NCI-H526 (cell line): ENCODE measurements at places on chromosomes 7 and 10.

DNA sequence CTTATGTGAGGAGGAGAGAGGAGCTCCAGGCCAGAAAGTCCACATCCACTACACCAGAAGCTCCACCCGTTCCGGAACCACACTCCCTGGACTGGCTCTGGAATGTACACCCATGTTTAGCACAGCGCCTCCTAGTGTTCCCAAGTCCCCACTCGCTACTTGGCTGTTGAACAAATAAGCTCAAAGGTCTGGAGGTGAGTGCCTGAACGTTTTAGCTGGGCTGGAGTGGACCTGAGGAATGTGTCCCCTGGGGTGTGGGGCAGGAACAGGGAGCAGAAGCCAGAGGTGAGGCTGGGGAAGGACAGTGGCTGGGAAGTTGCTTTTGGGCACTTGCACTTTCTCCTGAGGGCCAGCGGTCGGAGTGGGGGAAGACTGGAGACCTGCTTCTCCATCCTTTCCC lies 164.1 kb upstream of the CDCA7L start:
- DNase-seq, result peak; percentile 9

DNA sequence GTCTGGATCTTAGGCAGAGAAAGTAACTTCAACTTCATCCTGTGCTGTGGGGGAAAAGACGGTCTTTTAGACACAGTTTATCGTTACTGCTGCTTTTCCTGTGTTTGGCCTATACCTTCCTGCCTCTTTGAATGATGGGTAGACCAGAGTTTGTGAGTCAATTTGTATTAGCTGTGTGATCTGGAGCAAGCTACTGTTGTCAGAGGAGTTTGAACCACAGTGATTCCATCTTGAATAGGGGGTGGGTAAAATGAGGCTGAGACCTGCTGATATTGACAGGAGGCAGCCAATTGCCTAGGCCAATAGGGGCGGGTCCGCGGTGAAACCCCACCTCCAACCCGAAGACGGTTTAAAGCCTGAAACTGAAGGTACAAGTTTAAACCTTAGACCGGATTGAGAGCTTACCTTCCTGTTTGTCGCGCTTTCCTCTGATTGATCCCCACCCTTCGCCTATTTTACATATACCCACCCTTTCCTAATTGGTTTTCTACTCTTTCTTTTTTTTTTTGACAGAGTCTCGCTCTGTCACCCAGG lies 35.8 kb upstream of the EIF4H start:
- DNase-seq, result no peak

DNA sequence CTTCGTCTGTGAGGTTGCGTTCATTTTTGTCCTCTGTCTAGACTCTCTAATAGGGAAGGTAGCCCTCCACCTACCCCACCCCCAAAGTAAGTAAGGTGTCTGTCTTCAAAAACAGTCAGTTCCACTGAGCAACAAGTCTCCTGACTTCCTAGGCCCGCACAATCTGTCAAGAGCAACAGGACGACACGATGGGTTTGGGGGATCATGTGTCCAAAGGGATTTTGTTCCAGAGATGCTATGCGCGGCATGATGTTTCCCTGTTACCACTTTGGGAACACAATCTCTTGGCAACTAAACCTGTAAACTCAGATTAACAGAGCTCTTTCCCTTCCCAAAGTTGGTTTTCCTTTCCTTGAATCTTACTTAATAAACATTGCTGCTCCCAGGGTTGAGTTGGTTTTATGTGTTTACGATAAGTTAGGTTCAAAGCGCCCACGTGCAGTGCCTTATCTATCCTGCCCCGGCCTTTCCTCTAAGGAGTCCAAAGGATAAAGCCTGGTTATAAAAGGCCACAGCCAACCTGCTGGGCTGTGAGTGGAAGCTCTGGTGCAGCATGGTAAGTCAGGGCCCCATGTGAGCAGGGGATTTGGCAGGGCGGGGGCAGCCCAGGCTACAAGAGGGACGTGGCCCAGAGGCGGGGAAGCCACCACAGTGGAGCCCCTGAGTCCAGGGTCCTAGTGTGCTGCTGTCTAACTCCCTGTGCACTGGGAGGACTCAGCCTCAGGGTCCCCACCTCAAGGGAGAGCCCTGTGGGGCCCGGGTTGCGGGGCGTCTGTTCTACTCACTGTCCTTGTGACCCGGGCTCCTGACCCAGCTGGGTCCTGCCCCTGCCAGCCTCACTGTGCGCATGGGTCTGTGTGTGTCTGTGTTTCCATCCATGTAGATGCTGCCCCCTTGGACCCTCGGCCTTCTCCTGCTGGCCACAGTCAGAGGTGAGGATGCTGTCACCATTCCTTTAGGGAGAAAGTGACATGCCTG lies at the start of gene PNLIPRP2:
PNLIPRP2 (plus strand) TSS at position 531 of the 978 bp plus-strand sequence.
- DNase-seq, result no peak

DNA sequence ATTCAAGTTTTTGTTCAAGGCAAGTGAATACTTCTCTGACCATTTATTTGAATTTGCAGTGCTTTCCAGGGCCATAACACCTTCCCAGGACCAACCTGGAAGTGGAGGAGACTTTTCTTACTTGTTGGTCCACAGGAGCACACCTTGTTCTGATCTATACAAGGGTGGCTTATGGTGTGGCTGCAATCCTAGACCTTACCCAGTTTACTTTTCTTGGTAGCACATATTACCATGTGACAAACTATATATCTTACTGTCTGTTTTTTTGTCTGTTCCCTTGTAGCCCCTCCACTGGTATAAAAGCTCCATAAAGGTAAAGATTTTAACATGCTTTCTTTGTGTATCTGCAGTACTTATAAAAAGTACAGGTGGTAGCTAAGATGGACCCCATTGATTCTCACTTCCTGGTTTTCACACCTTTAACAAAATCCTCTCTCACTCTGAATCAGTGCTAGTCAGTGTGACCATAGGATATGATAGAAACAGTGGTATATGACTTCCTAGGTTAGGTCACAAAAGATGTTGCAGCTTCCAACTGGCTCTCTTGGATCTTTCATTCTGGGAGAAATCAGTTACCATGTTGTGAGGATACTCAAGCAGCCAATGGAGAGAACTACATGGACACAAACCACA lies 5.6 kb upstream of the ASB4 start:
- DNase-seq, result no peak

DNA sequence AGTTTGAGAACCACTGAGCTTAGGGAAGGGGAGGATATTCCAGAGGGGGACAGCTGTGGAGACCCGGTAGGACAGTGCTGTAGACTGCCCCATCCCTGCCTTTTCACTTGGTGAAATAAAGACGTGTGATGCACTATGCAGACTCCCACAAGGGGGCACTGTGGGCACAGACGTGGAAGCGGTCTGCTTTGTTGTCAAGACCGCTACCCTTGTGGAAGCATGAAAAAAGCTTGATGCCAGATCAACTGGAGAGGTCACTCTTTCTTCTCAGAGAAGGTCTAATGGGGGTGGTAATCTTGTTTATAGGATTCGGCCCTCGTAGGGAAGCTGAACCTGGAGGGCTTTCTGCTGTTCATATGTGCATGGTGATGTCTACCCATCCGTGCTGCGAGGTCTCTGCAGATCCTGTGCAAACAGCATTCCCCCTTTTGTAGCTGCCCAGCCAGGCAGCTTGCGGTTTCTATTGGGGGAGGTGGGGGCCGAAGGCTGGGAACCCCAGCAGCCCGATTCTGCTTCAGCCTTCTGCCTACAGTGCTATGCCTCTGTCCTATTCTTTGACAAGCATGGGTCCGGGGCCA lies 13.7 kb downstream of the RPS24 start:
- peak; percentile 88 for DNase-seq

GRCh38 chr7:114225784-114226183 lies 188.8 kb upstream of the FOXP2 start:
- no peak for DNase-seq

GRCh38 chr7:93819699-93820098 lies 70.9 kb downstream of the TFPI2 start:
- DNase-seq, result no peak

DNA sequence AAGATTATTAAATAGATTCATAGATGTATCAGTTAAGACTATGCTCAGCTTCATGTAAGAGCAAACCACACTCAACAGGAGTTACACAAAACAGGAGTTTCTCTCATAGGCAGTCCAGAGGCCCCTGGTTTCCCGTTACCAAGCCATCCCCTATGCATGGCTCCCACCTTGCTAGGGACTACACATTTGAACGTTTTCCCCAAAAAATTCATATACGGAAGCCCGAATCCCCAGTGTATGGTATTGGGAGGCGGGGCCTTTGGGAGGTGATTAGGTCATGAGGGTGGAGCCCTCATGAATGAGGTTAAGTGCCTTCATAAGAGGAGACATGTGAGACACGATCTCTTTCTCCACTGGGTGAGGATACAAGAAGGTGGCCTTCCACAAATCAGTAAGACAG lies 29.1 kb downstream of the RSU1 start:
- DNase-seq, result no peak

DNA sequence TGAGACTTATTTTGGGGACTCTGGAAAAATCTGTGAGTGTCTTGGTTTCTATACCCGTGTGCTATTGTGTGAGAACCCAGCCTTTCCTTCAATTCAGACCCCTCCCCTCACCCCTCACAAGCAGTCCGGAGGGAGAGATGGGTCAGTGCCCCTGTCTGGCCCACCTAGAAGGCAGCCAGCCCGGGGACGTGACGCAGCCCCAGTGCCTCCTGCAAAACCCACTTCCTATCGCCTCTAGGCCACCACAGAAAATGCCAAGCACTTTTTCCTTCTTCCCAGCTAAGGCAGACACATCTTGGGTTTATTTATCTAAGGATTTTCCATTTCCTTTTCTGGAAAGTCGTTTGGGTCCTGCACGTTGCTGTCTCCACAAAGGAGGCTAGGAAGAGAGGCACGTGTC lies 11.6 kb upstream of the AQP1 start:
- DNase-seq, result no peak

DNA sequence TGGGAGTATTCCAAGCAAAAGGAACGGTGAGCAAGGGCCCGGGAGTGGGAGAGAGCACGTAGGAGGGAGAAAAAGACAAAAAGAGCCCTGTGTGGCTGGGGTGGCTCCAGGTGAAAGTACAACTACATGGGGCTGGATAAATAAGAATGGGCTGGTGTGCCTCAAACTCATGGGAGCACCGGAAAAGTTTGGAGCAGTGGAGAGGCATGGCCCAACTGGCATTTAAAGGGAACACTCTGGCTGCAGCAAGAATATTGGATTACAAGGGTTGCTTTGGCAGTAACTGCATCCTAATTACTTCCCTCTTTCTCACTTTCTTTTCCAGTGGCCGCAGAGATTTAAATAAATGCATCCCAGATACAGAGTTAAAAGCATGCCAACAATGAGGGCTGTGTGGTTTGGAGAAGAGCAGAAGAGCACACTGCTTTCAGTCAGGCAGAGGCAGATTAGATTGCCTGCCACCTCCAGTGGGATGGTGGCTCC lies 39.1 kb upstream of the HERPUD2 start:
- DNase-seq, result no peak

- no peak for DNase-seq
Measured at GRCh38 chr7:84231157-84231556, 36.6 kb upstream of the SEMA3A start.

- DNase-seq, result no peak
Measured at GRCh38 chr7:25105911-25106310, 19.1 kb downstream of the CYCS start.

GRCh38 chr7:101625031-101625791 lies 3.9 kb downstream of the MYL10 start:
- DNase-seq, result no peak

DNA sequence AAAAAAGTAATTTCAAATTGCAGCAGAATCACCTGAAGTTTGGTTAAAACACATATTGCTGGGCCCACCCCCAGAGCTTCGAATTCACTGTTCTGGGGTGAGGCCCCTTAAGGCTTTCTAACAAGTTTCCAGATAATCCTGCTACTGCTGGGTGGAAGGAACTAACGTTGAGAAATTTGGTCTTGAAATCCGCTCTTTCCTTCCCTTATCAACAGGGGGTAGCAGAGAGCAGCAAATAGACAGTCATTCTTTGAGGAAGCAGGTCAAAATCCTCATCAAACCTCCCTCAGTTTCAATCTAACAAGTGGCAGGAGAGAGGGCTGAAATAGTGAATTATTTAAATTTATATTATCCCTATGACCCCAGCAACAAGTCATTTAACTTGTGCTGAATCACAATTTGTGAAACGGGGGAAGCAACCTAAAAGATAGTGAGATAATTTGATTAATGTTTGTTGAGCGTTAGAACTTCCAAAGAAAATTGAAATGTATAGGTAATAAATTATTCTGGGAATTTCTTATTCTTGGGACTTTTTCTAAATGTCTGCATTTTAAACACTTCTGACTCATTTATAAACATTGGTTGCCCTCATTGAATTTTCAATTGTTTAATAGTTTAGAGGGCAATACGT lies 21.7 kb upstream of the MALSU1 start:
- peak; percentile 74 for DNase-seq

DNA sequence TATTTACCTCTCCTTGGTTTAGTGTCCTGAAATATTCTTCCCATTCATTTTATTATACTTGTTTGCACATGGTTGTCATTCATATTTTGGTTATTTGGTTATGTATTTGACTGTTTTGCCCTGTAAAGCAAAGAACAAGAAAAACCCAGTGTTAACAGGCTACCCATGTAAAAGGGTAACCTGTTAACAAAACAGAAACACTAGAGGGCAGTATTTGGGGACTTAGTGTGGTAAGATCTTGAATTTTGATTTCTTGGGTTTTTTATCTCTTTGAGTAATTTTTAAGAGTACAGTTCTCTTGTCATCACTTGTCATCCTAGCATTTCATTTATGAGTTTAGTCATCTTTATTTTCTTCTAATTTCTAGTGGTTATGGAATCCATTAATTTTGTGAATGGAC lies 51.3 kb downstream of the POLL start:
- DNase-seq, result no peak

DNA sequence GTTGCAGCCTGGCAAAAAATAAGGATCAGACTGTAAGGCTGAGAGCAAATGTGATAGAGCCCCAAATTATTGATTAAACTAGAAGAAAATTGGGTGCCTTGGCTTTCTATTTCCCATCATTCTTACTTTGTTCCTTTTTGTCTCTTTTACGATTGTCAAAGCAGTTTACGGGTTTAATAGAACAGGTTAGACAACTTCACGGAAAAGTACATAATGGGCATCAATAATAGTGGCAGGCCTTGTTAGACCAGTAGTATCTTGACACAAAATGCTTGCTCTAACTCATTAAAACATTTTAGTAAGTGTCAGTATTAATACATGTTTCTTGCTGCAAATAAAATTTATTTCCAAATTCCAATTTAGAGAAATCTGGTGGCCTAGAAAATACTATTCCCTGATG lies 14.5 kb upstream of the GGCT start:
- DNase-seq, result peak; percentile 21
